Fibroblast of pulmonary artery (primary cell): ENCODE measurements at places on chromosomes 16 and 17.

- peak; percentile 10 for DNase-seq
These were observed 724 bp downstream of the GAA start for GRCh38 chr17:80101946-80102663.

- DNase-seq: no peak
These were observed 17.0 kb downstream of the KSR1 start for GRCh38 chr17:27473190-27473747.

- DNase-seq: no peak
These were observed 137.3 kb upstream of the CCL2 start for GRCh38 chr17:34117811-34118210.

- DNase-seq: peak; percentile 81
These were observed 29.6 kb upstream of the PHOSPHO1 start for GRCh38 chr17:49260011-49260816.

- no peak for DNase-seq
These were observed 33.5 kb upstream of the CBX4 start for GRCh38 chr17:79872762-79873161.

GRCh38 chr17:40561294-40561870, 3.9 kb downstream of the CCR7 start:
- DNase-seq: no peak

GRCh38 chr17:83056583-83057396, 22.6 kb upstream of the METRNL start:
- DNase-seq: no peak

DNA sequence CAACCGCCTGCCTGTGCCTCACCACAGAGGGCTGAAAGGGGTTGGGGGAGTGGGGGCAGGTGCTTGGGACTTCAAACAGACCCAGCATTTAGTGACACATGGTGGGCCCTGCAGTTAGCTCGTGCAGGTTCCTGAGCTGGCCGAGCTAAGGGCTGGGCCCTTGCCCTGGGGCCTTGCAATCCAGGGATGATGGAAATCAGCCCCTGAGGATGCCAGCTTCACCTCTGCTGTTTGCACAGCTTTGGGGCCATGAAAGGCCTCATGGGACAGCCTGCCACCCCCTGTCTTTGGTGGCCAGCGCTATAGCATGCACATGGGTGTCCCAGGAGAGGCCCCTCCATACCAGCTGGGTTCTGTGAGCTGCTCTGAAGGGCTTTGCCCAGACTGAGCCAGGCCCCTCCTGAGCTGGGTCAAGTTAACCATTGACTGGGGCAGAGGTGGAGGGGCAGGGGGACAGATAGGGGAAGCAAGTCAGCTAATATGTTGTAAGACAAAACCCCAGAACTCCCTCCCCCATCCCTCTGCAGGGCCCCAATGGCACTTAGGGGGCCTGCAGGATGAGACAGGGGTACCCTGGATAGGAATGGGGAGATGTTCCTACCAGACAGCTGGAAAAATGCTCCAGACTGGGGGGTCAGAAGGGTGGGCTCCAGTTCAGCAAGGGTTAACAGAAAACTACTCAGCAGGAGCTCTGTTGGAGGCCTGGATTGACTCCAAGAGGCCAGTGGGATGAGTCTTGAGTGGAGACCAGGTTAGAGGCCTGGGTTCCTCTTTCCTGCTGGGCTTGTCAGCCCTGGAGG, 692 bp downstream of the PRR15L start:
- DNase-seq: no peak

DNA sequence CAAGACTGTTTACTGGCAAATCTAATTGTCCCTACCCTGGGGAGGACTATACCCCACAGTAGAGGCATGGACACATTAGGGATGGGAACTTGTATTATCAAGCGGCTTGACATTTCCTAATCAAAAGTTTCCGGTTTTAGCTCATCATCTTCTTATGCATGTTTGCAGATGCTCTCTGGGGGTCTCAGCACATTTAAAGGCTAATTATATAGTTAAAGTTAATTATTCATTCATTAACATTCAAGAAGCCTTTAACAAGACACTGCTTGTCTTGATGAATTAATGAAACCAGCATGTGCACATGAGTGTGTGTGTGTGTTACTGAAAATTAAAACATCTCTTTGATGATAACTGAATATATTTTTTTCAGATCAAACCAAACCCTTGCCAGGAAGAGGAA, 377.1 kb downstream of the GRIN2A start:
- DNase-seq: no peak

GRCh38 chr16:84965428-84966415, 45.6 kb downstream of the ZDHHC7 start:
- no peak for DNase-seq

DNA sequence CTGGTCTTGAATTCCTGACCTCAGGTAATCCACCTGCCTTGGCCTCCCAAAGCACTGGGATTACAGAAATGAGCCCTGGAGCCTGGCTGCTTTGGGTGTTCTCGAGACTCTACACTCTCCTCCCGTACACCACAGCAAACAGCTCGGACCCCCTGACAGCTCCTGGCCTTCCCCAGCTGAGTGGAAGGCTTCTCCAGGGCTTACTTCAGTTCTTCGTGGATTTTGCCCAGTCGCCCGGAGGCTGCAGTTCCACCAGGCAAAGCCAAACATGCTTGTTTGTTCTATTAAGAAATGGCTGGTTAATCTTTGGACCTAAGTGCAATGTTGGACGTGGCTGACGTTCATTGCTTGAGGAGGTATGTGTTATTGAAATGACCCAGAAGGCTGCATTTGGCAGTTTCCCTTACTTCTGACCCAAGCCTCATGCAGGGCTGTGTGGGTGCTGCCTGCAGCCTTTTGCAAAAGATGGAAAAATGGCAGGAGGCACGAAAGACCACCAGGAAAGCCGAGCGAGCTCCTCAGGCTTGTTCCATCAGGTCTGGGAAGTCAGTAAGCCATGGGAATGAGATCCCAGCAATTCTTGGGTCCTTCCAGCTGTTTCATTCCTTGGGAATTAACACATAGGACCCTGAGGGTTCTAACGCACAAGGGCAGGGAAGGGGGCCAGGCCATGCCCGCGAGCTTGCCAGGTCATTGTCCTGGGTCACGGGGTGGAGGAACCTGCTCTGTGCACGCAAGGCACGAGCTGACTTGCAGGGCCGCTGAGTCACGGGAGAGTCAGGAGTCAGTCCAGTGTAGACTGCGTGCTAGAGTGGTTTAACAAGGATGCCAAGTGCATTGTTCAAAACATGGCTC, 23.9 kb upstream of the KLHDC4 start:
- peak; percentile 46 for DNase-seq

DNA sequence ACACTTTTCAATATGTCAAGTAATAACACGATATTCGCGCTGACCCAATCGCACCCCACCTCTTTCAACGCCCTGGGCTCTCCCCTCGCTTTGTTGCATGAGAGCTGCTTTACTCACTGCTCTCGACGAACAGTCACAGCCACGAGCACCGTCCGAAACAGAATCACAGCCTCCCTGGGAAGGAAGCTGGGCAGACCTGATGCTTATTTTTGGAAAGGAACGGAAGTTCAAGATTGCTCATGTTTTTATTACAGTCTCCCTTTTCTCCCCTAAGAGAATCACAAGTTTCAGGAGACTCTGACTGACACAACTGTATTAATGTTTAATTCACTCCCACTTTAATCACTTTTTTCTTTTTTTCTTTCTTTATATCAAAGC, 67.8 kb downstream of the ANKRD11 start:
- peak; percentile 43 for DNase-seq

GRCh38 chr16:4800290-4801041, 2.0 kb downstream of the ROGDI start:
- no peak for DNase-seq

GRCh38 chr17:79848370-79848766, 9.1 kb upstream of the CBX4 start:
- DNase-seq: no peak

DNA sequence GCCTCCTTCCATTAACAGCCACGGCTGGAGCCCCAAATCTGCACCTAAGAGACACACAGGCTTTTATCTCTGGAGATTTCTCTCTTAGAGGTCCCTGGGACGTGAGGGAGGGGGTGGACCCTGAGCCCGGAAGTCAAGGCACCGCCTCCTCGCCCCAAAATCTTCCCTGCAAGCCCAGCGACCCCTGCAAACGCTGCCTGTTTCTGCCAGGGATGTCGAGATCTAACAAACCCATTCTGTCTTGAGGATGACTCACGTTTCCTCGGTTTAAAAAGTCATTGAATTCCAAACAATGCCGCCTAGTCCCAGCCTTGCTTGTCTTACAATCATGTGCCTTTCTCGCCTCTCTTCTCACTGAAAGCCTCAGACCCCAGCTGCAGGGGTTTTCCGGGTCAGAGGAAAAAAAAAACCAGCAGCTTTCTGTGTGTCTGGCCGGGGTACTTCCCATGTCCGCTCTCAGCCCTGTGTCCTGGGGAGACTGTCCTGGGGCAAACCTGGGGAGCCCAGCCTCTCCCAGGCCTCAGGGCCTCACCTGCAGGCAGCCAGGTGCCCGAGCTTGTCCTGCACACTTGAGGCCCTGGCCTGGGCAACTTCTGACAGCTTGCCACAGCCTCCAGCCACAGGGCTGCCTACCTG, 15.4 kb downstream of the ARL2BP start:
- DNase-seq: peak; percentile 84

DNA sequence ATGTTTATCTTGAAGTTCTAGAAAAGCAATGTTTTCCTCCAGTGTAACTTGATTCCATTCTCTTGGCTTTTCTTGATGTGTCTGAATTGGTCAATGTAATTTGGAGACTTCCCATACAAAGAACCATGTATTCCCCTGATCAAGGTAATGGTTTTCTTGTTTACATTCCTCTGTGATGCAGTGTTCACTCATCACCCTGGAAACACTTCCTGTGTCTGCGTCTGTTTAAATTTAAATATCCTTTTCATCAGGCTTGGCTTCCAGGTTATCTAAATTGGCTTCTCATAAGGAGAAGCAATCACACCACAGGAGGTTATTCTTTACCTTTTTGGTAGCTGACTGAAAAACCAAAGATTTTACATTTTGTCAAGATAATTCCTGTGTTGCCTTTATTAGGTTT, 237.3 kb upstream of the WSCD1 start:
- peak; percentile 58 for DNase-seq

DNA sequence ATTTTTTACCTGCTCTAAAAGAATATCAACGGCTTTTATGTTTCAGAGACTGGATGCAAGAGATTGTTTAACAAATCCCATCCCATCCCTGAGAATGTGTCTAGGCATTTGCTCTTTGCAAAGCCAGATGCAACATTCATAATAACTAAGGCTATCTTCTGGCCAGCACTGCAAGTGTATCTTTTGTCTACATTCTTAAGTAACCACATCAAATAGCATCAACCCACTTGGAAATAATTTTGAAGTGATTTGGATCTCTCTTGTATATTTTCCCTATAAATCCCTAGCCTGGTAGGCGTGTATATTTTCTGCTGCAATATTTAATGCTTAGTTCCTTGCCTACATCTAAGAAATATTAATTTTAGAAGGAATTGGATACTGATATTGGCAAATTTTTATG, 64.3 kb downstream of the PIGL start:
- DNase-seq: peak; percentile 31

DNA sequence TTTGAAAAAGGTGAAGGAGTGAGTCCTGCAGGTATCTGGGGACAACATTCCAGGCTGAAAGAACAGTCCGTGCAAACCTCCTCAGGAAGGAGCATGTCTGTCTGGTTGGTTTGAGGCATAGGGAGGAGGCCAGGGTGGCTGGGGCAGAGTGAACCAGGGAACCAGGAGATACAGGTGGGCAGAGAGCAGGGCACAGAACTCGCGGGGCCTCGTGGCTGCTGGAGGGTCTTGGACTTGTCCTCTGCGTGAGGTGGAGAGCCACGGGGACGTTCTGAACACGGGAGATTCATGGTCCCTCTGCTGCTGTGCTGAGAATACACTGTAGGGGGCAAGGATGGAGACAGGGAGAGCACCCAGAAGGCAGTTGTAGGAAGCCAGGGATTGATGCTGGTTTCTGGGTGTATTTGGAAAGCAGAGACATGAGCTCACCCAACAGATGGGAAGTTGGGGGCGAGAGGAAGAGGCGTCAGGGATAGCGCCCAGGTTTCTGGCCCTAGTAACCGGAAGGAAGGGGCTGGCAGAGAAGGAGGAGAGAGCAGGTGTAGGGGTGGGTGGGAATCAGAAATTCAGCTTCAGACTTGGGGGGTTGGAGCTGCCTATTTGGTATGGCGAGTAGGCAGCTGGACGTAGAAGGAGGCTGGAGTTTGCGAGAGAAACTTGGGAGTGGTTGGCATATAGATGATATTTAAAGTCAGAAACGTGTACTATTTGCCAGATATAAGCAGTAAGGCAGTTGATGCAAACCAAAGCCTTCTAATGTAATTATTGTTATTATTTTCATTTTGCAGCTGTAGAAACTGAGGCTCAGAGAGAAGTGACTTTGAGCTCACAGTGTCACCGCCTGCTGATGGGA, at the start of gene CCL17:
Gene CCL17 (plus strand): TSS at position 803 of the 853 bp plus-strand sequence. CDS start 9,166 bp downstream, outside the sequence.
- no peak for DNase-seq

- DNase-seq: peak; percentile 2
These were observed 25.5 kb downstream of the ASPA start for GRCh38 chr17:3501344-3501743.

DNA sequence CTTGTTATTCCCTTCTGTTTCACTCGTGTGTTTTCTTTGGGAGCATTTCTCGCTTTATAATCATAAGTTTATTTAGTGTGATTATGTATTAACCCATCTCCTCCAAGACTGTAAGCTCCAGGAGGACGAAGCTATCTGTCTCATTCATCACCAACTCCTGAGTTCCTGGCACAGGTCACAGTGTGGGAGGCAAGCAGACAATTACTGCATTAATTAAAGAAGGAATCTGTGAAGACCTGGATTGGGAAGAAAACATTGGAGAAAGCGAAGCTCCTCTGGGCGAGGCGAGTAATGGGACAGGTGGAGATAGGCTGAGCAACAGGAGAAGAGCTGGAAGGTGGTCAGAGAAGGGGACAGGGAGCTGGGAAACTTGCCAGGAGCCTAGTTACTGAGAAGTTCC, 7.8 kb upstream of the CAMKK1 start:
- DNase-seq: no peak

DNA sequence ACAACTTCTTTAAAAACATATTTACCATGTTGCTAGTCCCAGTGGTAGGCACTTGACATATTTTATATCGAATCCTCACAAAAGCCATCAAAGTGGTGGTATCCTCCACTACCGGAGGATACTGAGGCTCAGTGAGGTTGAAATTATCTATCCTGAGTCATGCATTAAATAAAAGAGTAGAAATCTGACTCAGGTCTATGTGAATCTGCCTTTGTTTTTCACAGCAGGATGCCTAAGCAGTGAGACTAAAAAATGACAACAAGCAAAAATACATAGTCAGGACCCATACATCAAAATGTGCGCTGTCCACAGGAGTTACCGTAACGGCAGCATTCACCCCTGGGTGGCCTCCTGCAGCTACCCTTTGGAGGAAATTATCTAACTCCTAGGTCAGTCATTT, 17.7 kb downstream of the BRD7 start:
- DNase-seq: no peak
